ENCODE measurements at places on chromosomes 5 and 9.
A peak's percentile ranks its signal among the peaks of the same experiment; 100 is the strongest.

DNA sequence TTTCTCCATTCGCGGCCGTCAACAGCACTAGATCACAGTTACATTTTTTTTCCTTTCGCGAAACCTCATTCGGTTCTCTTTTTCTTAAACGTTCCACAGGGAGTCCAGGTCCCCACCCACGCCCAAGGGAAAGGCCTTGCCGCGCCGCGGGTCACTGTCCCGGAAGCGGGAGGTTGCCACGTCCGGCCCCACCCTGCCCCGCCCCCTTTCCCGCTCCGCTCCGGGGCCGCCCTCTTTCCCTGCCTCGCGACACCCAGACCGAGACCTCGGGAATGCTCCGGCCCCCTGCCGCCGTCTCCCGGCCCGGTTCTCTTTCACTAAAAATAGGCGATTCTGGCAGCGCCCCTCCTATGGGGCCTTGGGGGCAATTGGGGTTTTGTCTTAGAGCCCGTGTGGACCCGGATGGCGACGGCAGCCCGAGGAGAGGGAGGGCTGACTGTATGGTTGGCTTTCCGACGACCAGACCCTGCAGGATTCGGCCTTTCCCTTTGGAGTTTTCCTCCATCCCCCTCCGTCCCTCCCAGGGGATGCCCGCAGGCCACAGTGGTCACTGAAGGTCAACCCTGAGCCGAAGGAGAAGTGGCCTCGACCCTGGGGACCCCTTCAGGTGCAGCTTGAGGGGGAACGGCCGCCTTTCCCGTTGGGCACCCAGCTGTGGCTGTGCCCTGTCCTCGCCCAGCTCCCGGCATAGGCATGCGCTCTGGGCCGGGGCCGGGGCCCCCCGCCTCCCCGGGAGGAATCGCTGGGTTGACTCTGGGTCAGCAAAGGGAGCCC, 2.8 kb upstream of the RACK1 start:
- DNase-seq = no peak

DNA sequence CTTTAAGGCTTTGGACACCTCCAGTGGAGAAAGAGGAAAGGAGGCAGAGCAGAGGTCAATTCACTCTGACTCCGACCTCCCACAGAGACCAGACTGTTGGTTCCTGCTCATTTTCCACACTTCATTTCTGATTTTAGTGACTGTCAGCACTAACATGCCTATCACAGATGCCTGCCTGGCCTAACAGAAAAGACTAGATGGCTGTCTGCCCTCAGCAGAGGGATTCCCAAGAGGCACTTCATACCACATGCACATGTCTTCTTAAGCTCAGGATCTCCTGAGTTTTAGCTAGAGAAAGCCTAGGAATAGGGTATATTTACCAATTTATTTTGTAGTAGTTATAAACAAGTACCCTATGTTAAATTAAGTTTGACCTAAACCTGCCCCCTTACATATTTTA, 336.0 kb downstream of the ENC1 start:
- no peak for DNase-seq

GRCh38 chr9:95105519-95106287, 211.8 kb downstream of the FANCC start:
- DNase-seq = no peak

DNA sequence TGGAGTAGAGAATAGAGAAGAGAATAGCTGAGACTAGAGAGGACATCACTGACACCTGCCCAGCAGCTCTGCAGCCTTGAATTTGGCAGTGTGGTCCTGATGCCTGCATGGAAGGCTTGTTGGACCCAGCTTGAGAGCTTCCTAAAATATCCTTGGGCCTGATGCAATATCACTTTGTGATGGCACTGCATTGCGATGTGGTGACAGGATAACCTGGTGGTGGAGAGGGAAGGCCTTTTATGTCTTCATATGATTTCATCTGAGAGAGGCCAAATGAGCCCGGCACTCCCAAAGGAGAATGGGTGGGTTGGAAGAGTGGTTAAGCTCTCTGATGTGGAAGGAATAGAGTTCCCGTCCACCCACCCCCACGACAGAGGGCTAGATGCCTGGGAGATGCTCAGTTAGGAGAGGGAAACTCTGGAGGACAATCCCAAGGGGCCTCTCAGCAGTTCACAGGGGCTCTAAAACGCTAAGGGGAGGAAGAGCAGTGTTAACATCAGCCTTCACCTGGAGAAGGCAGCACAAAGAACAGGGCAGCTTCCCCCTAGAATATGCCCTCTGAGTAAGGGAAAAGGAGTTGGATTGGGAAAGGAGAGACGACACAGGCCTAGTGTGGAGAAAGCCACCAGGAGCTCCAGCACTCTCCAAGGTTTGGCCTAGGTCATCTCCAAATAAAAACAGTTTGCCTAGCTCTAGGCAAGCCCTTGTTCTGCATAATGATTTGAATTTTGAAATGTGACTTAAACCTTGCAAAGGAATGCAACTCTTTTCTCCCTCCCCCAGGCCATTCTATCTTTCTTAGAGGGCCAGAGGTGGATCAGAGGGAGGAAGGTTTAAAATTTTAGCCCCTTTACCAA, 99.8 kb upstream of the SSBP2 start:
- peak; percentile 19 for DNase-seq

GRCh38 chr9:19999491-20000057, 210.7 kb upstream of the SLC24A2 start:
- DNase-seq = peak; percentile 74

All from MV-4-11 (cell line).